ENCODE measurements at places on chromosomes 1 and 21.

- DNase-seq = no peak
Observed at GRCh38 chr1:156747742-156748669, 3.5 kb downstream of the HDGF start.

DNA sequence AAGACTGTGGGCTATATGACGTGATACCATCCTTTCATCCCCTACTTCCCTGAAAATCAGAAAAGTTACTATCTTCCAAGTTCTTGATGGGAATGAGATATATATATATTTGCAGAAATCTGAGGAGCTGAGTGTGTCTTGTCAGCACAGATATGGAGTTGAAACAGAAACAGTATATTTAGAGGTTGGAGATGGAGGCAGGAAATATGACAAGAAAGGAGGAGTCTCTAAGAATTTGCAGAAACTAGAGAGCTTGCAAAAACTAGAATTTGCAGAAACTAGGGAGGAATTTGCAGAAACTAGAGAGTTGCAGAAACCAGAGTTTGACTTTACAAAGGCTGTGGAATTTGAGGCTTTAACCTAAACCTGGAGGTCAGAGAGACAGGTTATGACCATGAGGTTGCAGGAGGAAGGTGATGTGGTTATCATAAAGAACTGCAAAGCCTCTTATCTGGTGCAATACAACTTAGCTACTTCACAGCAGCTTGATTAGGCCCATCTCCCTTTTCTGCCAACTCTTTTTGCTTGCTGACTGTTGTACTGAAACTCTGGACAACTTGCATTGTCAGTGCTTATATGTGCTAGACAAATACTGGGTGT, 22.3 kb downstream of the XCL2 start:
- DNase-seq = peak; percentile 10

DNA sequence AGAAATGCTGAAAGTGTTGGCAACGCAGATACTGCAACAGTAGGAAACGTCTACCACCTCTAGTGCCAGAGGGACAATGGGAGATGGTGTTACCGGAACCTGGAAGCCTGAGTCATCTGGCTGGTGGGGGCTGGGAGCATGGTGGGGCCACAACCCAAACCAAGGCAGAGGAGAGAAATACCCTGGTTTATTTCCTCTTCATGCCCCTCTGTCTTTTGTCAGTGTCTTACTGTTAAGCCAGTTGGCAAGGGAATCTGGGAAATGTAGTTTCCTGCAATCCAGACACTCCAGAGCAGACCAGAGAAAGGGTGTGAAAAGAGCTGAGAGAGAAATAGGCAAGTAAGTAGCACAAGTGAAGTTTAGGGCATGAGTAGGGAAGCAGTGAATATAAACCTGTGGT, 14.8 kb downstream of the DNTTIP2 start:
- no peak for DNase-seq

- DNase-seq = no peak
Observed at GRCh38 chr21:39050841-39051587, 132.2 kb downstream of the PSMG1 start.

- DNase-seq = no peak
Observed at GRCh38 chr1:56526571-56527174, 52.7 kb downstream of the PLPP3 start.

DNA sequence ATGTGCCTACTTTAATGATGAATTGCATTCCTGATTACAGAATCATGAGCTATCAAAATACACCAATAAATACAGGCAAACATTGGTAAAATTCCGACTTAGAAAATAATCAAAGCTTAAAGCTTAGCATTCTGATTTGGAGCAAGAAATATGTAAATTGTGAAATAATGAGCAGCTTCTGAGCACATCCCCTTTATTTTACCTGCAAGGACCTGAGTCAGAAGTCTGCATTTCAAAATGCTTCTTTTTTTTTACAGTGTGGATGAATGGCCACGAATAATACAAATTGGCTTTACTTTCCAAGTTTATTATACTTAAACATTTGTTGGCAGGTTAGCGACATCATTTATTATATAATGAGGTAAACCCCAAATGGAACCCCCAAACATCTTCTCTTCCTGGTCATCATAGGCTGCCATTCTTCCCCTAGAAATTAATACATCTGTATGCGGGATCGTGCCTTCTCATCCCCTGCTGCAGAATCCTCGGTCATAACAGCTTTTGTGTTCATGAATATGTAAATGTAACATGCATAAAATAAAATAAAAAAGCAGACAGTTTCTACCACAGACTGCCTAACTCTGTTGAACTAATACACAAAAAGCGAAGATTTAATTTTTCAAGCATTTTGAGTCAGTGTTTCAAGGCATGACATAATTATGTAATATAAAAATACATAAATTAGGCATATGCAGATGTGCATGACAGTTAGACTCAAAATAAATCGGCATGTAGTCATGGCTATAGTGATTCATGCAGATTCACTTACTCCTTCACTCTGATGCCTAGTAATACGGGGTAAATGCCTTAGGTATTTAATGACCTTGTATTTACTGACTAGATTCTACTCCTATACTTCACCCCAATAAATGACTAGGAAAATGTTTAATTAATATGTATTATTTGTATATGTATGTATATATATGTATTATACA, 339.7 kb downstream of the USP25 start:
- no peak for DNase-seq

- DNase-seq = no peak
Observed at GRCh38 chr1:154862907-154863306, 7.2 kb downstream of the KCNN3 start.

DNA sequence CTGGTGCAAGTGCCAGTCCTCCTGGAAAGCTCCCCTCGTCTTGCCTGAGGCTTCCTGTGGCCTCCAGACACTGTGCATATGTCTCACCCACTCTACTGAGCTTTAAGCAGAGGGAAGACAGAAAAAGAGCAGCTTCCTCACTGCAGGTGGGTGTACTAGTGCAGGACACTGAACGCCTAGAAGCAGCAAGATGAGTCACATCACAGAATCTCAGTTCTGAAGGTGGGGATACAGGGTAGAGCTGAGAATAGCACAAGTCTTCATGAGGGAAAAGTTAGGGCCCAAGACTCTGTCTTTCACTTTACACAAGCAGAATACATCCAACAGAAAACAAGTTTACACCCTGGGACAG, 37.4 kb downstream of the PCAT6 start:
- no peak for DNase-seq

- DNase-seq = no peak
Observed at GRCh38 chr21:32515874-32516273, 69.4 kb downstream of the TCP10L start.

Data from NK-92 treated with Interleukin-12 subunit alpha and Interleukin-12 subunit beta, amount 100 ng/mL, for 24 hours (cell line).